ENCODE measurements at places on chromosomes 13 and 19. TPM values are rescaled to one million over a fixed set of nuclear protein-coding genes. Genes with fewer than 3 reads are reported as not detected.

DNA sequence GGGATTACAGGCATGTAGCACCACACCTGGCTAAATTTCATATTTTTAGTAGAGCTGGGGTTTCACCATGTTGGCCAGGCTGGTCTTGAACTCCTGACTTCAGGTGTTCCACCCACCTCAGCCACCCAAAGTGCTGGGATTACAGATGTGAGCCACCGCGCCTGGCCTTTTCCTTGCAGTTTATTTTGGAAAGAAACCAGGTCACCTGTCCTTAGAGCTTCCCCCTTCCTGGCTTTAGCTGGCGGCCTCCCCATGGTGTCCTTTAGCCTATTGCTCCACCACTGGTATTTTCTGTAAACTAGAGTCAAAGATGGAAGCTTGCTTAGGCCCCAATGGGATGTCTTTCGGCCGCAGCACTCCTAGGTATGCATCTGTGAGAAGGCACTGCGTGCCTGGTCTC, 91.2 kb downstream of the DPF1 start:
- DNase-seq = no peak
- no peaks in the 10 kb centered on the region for H3K27me3 ChIP-seq
- H3K4me3 ChIP-seq = no peak overlapping the region
- H3K27ac ChIP-seq = no peak overlapping the region
- H3K36me3 ChIP-seq = no peaks in the 10 kb centered on the region

DNA sequence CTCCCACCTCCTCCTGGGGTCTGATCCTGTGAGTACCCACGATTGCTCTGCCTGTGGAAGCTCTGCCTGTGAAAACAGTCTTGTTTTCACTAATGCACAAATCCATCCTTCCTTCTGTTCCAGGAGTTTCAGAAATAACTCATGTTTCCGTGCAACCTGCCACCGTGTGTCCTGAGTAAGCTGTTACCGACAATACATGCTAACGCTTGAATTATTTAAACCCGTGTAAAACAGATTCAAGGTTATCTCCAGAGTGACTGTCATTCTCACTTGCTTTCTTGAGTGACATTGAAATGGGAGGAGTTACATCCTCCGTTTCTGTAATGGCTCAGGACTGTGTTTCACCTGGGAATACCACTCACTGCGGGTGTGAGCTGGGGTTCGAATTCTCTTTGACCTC, 24.9 kb downstream of the GPR12 start:
- no peak for DNase-seq
- H3K4me1 ChIP-seq = no peaks in the 10 kb centered on the region
- H3K27me3 ChIP-seq = no peaks in the 10 kb centered on the region
- H3K36me3 ChIP-seq = no peaks in the 10 kb centered on the region

DNA sequence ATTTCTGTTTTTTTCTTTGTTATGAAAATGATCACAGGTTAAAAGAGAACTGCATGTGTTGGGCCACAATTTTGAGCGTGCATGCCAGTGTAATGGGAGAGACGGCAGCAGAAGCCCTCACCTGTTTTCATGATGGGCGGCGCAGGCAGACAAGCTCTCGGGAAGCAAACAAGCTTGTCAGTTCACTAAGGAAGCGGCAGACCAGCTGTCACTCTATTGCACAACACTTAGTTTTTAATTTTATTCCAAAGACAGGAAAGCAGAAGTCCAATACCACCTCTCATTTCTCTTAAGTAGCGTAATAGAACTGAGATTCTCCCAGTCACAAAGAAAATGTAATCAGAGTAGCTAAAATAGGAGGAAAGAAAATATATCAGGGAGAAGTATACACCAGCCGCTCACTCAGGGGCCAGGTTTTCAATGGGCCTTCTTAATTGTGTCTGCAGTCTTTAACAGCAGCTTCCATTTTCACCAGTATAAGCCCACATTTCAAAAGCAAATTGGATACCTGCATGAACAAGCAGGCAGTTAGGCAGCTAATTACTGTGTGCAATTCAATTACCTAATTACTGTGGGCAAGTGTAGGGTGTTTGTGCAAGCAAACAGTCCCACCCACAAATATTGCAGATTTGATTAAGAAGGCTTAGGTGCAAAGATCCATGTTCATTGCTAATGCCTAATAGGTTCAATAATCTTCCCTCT, 711.4 kb downstream of the DIAPH3 start:
- H3K27me3 ChIP-seq = no peaks in the 10 kb centered on the region
- no peak overlapping the region for H3K27ac ChIP-seq
- no peaks in the 10 kb centered on the region for H3K36me3 ChIP-seq
- H3K4me3 ChIP-seq = no peak overlapping the region
- H3K4me1 ChIP-seq = no peaks in the 10 kb centered on the region
- no peak for DNase-seq

DNA sequence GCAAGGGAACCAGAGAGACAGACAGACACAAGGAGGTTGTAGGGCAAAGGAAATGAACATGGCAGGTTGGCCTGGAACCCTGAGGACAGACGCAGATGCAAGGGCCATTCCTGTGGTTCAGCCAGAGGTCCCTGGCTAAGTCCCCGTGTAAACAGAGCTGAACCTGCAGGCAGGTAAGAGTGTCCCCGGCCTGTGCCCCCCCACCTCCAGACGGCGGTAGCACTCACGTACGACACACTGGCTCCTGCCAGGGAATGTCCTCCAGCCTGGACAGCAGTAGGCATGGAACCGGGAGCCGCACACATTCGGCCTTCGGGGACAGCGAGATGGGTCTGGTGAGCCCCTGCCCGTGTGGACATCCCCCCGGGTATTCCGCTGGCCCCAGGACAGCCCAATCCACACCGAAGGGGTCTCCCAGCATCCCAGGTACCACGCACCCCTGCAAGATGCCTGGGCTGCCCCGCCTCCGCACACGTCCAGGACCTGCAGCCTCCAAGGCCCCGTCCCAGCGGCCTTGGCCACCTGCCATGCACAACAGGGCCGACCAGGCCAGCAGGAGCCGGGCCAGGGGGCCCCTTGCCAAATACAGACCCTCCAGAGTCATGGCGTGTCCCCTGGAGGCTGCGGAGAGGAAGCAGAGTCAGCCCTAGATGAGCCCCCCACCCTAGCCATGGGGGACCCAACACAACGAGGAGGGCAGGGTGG, 2.4 kb downstream of the FBN3 start:
- no peak overlapping the region for H3K27ac ChIP-seq
- no peaks in the 10 kb centered on the region for H3K36me3 ChIP-seq
- H3K4me3 ChIP-seq = no peak overlapping the region
- H3K27me3 ChIP-seq = peaks cover 50% of the 10 kb centered on the region

DNA sequence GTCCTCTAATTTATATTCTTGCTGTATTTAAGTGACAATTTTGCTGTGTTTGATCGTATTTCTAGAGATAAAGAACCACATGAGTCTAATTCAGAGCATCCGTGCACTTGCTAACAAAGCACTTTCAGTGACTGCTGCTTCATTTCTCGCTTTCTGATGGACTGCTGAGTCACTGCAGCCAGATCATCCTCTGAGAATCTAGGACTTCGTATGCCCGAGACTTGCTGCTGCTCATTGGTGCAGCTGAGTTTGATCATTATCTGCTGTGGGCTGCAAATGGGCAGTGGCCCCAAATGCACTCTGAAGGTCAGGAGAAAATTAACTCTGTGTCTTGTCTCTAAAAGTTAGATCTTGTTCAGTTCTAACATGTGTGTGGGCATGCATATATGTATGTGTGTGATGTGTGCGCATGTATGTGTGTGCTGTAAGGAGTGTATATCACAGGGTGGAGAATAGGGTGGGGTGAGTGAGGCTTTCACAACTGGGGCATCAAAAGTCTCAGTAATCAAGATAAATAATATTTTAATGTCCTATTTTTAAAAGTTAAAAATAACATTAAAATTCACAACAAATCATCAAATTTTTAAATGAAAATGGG, 342.6 kb downstream of the MTUS2 start:
- no peaks in the 10 kb centered on the region for H3K4me1 ChIP-seq
- no peaks in the 10 kb centered on the region for H3K36me3 ChIP-seq
- H3K27me3 ChIP-seq = no peaks in the 10 kb centered on the region
- no peak overlapping the region for H3K27ac ChIP-seq
- no peak for DNase-seq

- H3K4me1 ChIP-seq = no peaks in the 10 kb centered on the region
- no peak for DNase-seq
- no peak overlapping the region for H3K27ac ChIP-seq
- H3K36me3 ChIP-seq = no peaks in the 10 kb centered on the region
- no peak overlapping the region for H3K4me3 ChIP-seq
- H3K27me3 ChIP-seq = no peaks in the 10 kb centered on the region
Measured at GRCh38 chr13:36101157-36101556, 30.0 kb downstream of the DCLK1 start.

DNA sequence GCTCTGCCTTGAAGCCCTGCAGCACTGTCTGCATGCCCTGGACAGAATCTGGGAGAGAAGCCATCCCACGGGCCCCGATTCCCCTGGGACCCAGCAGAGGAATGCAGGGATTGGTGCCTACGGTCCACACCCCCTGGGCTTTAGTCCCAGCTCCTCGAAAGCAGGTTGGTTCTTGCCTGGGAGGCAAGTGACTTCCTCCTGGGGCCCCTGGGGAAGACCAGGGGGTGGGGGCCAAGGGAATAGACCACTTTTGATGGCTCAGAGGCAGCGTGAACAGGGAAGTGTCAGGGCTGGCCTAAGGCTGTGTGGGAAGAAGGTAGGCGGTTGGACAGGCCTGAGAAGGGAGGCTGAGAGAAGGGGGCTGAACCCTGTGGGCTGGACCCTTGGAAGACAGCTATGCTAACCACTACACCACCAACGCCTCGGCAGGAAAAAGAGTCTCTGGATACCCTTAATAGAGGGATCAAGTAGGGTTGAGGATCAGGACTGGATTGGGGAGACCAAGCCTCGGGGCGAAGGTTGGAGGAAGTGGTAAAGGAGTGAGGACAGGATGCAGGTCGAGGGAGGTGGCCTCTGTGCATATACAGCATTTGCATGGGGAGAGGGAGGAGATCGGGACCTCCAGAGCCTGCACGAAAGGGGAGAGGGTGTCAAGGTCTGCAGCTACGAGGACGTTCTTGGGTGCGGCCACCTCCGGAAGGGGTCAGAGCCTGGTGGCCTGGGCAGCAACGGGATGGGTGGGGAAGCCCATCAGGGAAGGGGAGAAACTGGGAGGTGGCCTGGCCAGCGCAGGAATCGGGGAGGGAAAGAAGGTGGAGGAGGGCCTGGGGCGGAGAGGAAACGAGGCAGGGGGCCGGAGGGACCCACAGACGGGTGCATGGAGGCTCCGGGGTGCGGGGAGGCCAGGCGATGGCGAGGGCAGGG, 709 bp downstream of the DPP9 start:
- peak overlapping the region; percentile 97 for H3K4me3 ChIP-seq
- H3K36me3 ChIP-seq = peaks cover 31% of the 10 kb centered on the region
- H3K4me1 ChIP-seq = peaks cover 30% of the 10 kb centered on the region

- H3K27ac ChIP-seq = no peak overlapping the region
- H3K4me3 ChIP-seq = peak overlapping the region; percentile 6
- peaks cover 39% of the 10 kb centered on the region for H3K27me3 ChIP-seq
Measured at GRCh38 chr13:77919246-77919920, 752 bp upstream of the EDNRB start.

- no peak for DNase-seq
- H3K4me3 ChIP-seq = no peak overlapping the region
Measured at GRCh38 chr19:31770223-31770622, 421.0 kb upstream of the TSHZ3 start.

DNA sequence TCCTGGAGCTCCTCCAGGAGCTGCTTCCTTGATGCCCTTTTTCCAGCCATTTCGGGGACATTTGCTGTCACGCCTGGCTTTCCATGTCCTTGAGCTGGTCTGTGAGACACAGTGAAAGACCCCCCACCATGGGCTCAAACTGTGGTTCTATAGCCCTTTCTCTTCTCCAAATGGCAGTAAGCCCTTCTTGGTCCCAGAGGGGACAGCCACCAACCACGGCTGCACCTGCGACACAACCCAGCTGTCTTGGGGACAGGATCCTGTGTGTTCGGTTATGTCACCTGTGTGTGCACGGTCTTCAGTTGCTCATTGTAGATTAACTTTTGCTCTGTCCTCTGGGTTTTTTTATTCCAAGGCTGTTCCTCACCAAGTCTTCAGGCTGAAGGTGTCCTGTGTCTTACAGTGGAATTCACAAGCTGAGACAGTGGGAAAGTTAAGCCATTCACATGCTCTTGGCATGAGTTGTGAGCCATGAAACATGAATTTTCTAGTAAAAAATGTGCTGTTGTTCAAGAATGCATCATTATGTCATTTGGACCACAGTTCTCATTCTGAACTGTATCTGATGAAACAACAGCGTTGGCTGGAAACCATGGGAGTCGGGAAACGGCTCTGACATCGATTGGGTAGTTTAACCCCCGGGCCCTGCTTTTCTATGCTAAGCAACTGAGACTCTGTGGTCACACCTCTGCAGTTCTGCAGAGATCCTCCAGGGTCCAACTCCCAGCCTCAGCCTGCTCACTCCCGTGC, 129.5 kb upstream of the MCF2L start:
- no peak overlapping the region for H3K27ac ChIP-seq
- no peaks in the 10 kb centered on the region for H3K27me3 ChIP-seq
- peaks cover 56% of the 10 kb centered on the region for H3K36me3 ChIP-seq
- no peak overlapping the region for H3K4me3 ChIP-seq
- DNase-seq = no peak
- H3K4me1 ChIP-seq = no peaks in the 10 kb centered on the region

GRCh38 chr19:46610851-46611770, 10.0 kb downstream of the CALM3 start:
- DNase-seq = no peak
- H3K36me3 ChIP-seq = peaks cover 44% of the 10 kb centered on the region
- H3K4me3 ChIP-seq = peak overlapping the region; percentile 11
- H3K27me3 ChIP-seq = no peaks in the 10 kb centered on the region

- peaks cover 95% of the 10 kb centered on the region for H3K4me1 ChIP-seq
- H3K27ac ChIP-seq = peak overlapping the region; percentile 86
- no peak overlapping the region for H3K4me3 ChIP-seq
- no peak for DNase-seq
Measured at GRCh38 chr19:41299755-41300089, 10.2 kb upstream of the CCDC97 start.

GRCh38 chr13:110436276-110436675, 125.2 kb downstream of the RAB20 start:
- DNase-seq = no peak
- no peak overlapping the region for H3K4me3 ChIP-seq
- H3K27me3 ChIP-seq = no peaks in the 10 kb centered on the region
- no peaks in the 10 kb centered on the region for H3K36me3 ChIP-seq
- no peak overlapping the region for H3K27ac ChIP-seq

GRCh38 chr13:44061876-44062275, 182.2 kb downstream of the LACC1 start:
- no peaks in the 10 kb centered on the region for H3K36me3 ChIP-seq
- H3K27me3 ChIP-seq = no peaks in the 10 kb centered on the region
- no peak for DNase-seq
- H3K4me1 ChIP-seq = no peaks in the 10 kb centered on the region

Gene TNFRSF19
- total RNA-seq = not detected

Gene RFPL4A
- total RNA-seq = not detected

Gene TBXA2R
- 0.47 TPM for total RNA-seq

Gene TECR
- 217 TPM for total RNA-seq

Gene XRCC1
- total RNA-seq = 26.2 TPM

Gene ALKBH7
- 78.7 TPM for total RNA-seq

Gene ZNF132
- total RNA-seq = 1.4 TPM

Gene IQCN
- 18.1 TPM for total RNA-seq

Gene HIPK4
- total RNA-seq = 0.11 TPM

Gene SYNGR4
- total RNA-seq = not detected

Gene NLRP11
- total RNA-seq = not detected

Gene KLK10
- not detected for total RNA-seq
